Fibroblast of lung (primary cell): ENCODE measurements at places on chromosomes 12 and 14. TPM values are rescaled to one million over a fixed set of nuclear protein-coding genes. Genes with fewer than 3 reads are reported as not detected.

The MYF5 gene
- not detected in 2 replicates for total RNA-seq

The GLI1 gene
- total RNA-seq, result 1.0 and 2.0 TPM in 2 replicates

The GPR162 gene
- total RNA-seq, result 11.1 and 11.8 TPM in 2 replicates

The POTEM gene
- not detected in 2 replicates for total RNA-seq

The PHC1 gene
- 15.2 and 18.7 TPM in 2 replicates for total RNA-seq

The ANAPC5 gene
- 99.9 and 113 TPM in 2 replicates for total RNA-seq

The VCPKMT gene
- total RNA-seq, result 3.6 and 4.4 TPM in 2 replicates

The COQ5 gene
- total RNA-seq, result 31.8 and 38.5 TPM in 2 replicates

The WNT1 gene
- not detected in 2 replicates for total RNA-seq

The SMCO3 gene
- total RNA-seq, result 0.17 TPM in 1 of 2 replicates, not detected in the other

The NFATC4 gene
- total RNA-seq, result 33.1 and 59.9 TPM in 2 replicates

The DBX2 gene
- total RNA-seq, result not detected in 2 replicates

The DICER1 gene
- 28.7 and 35.2 TPM in 2 replicates for total RNA-seq

The ZNF385A gene
- 2.3 and 3.3 TPM in 2 replicates for total RNA-seq

The PZP gene
- not detected in 2 replicates for total RNA-seq

The KRT81 gene
- total RNA-seq, result not detected in 2 replicates

The ERC1 gene
- total RNA-seq, result 34.5 and 46.5 TPM in 2 replicates

The C1S gene
- total RNA-seq, result 997 and 1,549 TPM in 2 replicates

The NUP37 gene
- 30.3 and 38.3 TPM in 2 replicates for total RNA-seq

The TMTC1 gene
- 92.5 and 222 TPM in 2 replicates for total RNA-seq

The FBLN5 gene
- 13.4 and 33.4 TPM in 2 replicates for total RNA-seq

The AGAP2 gene
- under 0.01 and 0.17 TPM in 2 replicates for total RNA-seq

The OAS1 gene
- total RNA-seq, result 1.8 and 3.6 TPM in 2 replicates

The GPR137C gene
- total RNA-seq, result 0.50 and 0.51 TPM in 2 replicates

The PLCZ1 gene
- total RNA-seq, result not detected in 2 replicates

The ARID4A gene
- total RNA-seq, result 10.3 and 12.1 TPM in 2 replicates

The SLC11A2 gene
- 57.5 and 75.0 TPM in 2 replicates for total RNA-seq

The PAH gene
- not detected in 2 replicates for total RNA-seq

The KRT79 gene
- not detected in 2 replicates for total RNA-seq

The RNASE7 gene
- total RNA-seq, result not detected in 2 replicates

The ST8SIA1 gene
- total RNA-seq, result 5.9 and 23.9 TPM in 2 replicates

The GUCY2C gene
- not detected in 2 replicates for total RNA-seq

The VEZT gene
- 50.1 and 76.6 TPM in 2 replicates for total RNA-seq

The PMCH gene
- not detected in 2 replicates for total RNA-seq

The KIF26A gene
- under 0.01 and 2.0 TPM in 2 replicates for total RNA-seq

The IL31 gene
- total RNA-seq, result not detected in 2 replicates

The SENP1 gene
- total RNA-seq, result 12.8 and 14.7 TPM in 2 replicates

The ASPG gene
- not detected in 2 replicates for total RNA-seq

The MGAT4C gene
- total RNA-seq, result under 0.01 TPM in 1 of 2 replicates, not detected in the other

The SMOC1 gene
- total RNA-seq, result not detected in 2 replicates

The IL23A gene
- 0.17 TPM in 1 of 2 replicates, not detected in the other for total RNA-seq

The CBLN3 gene
- total RNA-seq, result 2.6 and 5.3 TPM in 2 replicates

The DACT1 gene
- 10.2 and 22.6 TPM in 2 replicates for total RNA-seq

The RFX4 gene
- not detected in 2 replicates for total RNA-seq

The SLC10A1 gene
- not detected in 2 replicates for total RNA-seq

The KRT73 gene
- not detected in 2 replicates for total RNA-seq

The CIT gene
- 4.6 and 25.4 TPM in 2 replicates for total RNA-seq

The AQP2 gene
- not detected in 2 replicates for total RNA-seq

The TSPAN19 gene
- not detected in 2 replicates for total RNA-seq

The TRIP11 gene
- 26.5 and 50.4 TPM in 2 replicates for total RNA-seq

The OR10A7 gene
- total RNA-seq, result not detected in 2 replicates

The B4GALNT1 gene
- total RNA-seq, result 0.51 and 2.3 TPM in 2 replicates

The ACAD10 gene
- 16.2 and 19.8 TPM in 2 replicates for total RNA-seq
